ENCODE measurements at places on chromosomes 11 and 22.

DNA sequence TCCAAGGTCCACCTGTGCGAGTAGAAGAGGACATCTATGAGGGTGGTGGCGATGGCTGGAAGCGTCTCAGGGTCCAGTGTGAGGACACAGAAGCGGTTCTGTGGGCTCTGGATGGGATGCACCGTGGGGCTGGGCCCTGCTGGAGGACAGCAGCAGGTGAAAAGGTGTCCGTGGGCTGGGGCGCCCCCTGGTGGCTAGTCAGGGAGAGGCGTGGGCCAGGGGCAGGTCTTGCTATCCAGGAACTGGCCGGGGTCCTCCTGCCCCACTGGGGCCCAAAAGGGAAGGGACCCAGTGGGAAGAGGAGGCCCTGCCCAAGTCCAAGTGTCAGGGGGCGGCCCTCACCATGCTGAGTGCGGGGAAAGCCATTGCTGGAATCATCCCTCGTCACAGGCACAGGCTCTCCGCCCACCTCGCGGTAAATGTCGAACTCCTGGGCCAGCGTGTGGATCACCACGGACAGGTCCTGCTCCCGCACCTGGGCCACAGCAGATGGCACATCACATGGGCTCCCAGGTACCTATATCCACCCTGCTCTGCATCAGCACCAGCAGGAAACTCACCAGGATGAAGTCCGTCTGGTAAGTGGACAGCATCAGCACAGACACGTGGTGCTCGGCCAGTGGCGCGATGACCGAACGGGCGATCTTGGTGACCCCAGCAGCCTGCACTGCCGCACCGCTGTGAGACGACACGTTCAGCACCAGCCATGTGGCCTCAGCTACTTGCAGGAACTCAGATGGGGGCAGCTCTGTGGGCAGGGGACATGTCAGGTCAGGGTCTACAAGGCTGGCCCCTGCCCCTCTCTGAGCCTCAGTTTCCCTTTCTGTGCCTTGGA lies 2.3 kb downstream of the CASTOR1 start:
- DNase-seq: peak; percentile 80

- DNase-seq: no peak
These were observed 2.5 kb downstream of the KCTD17 start for GRCh38 chr22:37054056-37054395.

DNA sequence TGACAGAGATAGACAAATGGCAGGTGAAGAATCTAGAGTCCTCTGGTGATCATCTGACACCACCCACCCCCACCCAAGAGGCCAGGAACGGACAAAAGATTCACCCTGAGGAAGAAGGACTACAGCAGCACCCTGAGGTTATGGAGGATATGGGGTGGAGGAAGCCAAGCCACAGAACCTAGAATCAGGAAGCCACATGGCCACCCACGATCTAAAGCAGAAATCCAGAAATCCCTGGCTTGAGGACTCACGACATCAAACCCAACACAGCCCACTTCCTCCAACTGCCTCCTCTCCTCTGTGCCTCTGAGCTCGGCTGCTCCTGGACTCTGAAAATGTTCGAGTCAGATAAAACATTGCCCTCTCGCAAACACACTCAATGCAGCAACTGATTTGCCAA lies 364.3 kb downstream of the SHANK2 start:
- no peak for DNase-seq

- DNase-seq: no peak
These were observed 129.6 kb downstream of the CEP164 start for GRCh38 chr11:117457031-117457785.

Data from stimulated activated CD8-positive, alpha-beta memory T cell treated with anti-CD3 and anti-CD28 coated beads, Interleukin-2, amount 100 ng/mL, for 48 hours (primary cell).